ENCODE measurements at places on chromosomes 4 and X. TPM values are rescaled to one million over a fixed set of nuclear protein-coding genes. Genes with fewer than 3 reads are reported as not detected.

Gene CXCL3
- not detected for total RNA-seq

Gene UNC5C
- not detected for total RNA-seq

- no peaks in the 10 kb centered on the region for H3K4me1 ChIP-seq
- H3K27ac ChIP-seq, result no peak overlapping the region
- H3K36me3 ChIP-seq, result no peaks in the 10 kb centered on the region
- no peak overlapping the region for H3K4me3 ChIP-seq
- DNase-seq, result no peak
These were observed 365.4 kb downstream of the PDHA2 start for GRCh38 chr4:96205143-96205936.

DNA sequence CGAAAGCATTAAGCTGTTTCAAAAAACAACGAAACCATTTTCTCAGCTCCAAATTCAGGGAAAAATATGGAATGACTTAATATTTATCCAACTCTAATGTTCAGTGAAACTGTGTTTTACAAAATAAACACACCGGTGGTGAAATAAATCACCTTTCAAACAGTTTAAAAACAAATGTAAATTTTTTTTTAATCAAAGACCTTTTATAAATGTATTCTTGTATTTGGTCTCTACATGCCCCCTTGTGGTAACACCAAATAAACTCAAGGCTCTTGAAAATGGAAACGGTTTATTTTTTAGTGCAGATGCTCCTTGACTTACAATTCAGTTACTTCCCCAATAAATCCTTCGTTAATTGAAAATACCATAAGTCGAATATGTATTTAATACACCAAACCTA, 45.8 kb upstream of the ITM2A start:
- no peaks in the 10 kb centered on the region for H3K27me3 ChIP-seq
- peak overlapping the region; percentile 29 for H3K4me3 ChIP-seq
- no peak for DNase-seq
- H3K4me1 ChIP-seq, result peaks cover 5% of the 10 kb centered on the region
- H3K36me3 ChIP-seq, result no peaks in the 10 kb centered on the region
- no peak overlapping the region for H3K27ac ChIP-seq

GRCh38 chr4:88826771-88827170, 129.1 kb upstream of the NAP1L5 start:
- no peak overlapping the region for H3K27ac ChIP-seq
- H3K27me3 ChIP-seq, result no peaks in the 10 kb centered on the region
- DNase-seq, result no peak
- H3K4me3 ChIP-seq, result no peak overlapping the region
- peaks cover 9% of the 10 kb centered on the region for H3K4me1 ChIP-seq

GRCh38 chr4:13940921-13941320, 313.4 kb upstream of the BOD1L1 start:
- peaks cover 7% of the 10 kb centered on the region for H3K27me3 ChIP-seq
- no peak for DNase-seq
- H3K27ac ChIP-seq, result no peak overlapping the region
- no peak overlapping the region for H3K4me3 ChIP-seq

Data from activated naive CD8-positive, alpha-beta T cell treated with anti-CD3 and anti-CD28 coated beads for 36 hours (primary cell).